GM19239 (cell line): ENCODE measurements at places on chromosomes 4 and X.

GRCh38 chrX:1946974-1947373, 332.1 kb downstream of the ASMT start:
- no peak for DNase-seq

DNA sequence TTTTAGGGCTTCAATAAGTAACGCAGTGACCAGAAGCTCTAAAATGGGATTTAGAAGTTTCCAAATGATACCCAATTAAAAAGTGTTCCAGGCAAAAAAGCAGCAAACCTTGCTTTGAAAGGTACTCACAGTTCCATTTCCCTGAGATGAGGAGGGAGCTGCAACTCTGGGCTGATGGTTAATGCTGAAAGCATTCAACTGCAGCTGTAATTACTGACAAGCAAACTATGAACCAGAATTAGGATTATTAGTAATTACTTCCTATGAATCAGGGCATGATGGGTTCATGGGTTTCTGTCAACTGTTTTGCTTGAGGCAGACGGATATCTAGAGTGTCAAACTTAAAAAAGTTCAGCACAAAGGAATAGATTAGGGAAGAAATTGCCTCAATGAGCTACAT, 357.4 kb downstream of the STIM2 start:
- no peak for DNase-seq

DNA sequence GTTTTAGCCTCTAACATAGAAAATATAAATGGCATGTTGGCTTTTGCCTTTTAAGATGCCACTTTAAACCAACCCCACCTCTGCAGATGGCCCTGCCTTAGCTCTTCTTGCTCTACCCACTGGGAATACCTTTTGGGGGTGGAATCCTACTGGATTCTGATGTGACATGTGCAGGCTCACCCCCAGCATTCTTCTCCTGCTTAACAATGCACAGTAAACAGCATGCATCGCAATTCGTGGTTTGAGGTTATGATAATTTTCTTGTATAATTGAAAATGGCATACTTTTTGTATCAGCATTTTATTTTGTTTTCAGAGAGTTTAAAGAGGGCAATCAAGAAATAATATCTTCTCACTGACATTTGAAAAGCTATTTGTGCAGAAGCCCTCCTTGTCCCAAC, 167.9 kb downstream of the AREG start:
- no peak for DNase-seq

- no peak for DNase-seq
Observed at GRCh38 chrX:133468051-133468450, 52.8 kb upstream of the GPC4 start.

DNA sequence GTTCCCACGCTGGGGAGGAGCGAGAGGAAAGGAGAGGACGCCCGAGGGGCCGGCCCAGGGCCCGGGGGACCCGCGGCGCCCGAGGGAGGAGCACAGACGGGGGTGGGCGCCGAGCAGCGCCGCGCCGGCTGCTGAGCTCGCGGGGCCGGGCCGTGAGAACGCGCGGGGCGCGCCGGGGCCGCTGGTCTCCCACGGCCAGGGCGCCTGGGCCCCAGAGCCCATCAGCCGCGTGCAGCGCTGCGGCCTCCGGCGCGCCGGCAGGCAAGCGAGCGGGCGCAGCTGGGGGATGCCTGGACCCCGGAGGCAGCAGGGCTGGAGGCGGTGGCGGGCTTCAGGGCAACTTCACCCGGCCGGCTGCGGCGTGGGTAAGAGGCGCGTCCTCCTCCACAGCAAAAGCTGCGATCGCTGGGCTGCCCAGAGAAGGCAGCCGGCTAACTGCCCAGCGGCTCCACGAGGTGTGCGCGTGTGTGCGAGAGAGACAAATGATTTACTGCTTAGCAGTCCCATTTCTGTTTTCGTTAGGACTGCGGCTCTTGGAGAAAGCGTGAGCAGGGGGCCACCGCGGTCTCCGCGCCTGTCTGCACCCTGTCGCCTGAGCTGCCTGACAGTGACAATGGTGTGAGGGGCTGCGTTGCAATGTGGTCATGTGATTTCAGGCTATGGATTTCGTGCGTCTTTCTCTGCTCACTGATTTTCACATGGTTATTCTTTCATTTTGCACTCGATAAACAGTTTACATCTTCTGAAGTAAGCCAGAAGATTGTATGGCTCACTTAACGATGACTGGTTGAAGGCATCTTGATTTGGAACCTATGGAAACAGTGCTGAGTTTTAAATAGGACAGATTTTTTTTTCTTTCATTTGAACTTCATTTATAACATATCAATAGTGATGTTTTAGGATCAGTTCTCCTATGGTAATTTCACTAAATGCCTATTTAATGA, 1.2 kb downstream of the GUCY1A1 start:
- peak; percentile 16 for DNase-seq

- DNase-seq: no peak
Observed at GRCh38 chr4:92455951-92456350, 152.2 kb downstream of the GRID2 start.

- DNase-seq: peak; percentile 1
Observed at GRCh38 chr4:18366892-18367291, 345.3 kb upstream of the LCORL start.

DNA sequence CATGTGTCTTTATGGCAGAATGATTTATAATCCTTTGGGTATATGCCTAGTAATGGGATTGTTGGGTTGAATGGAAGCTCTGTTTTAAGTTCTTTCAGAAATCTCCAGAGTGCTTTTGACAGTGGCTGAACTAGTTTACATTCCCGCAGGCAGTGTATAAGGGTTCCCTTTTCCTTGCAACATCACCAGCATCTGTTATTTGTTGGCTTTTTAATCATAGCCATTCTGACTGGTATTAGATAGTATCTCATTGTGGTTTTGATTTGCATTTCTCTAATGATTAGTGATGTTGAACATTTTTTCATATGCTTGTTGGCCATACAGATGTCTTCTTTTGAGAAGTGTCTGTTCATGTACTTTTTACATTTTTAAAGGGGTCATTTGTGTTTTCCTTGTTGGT, 129.8 kb downstream of the TBCK start:
- DNase-seq: no peak

- no peak for DNase-seq
Observed at GRCh38 chrX:47358387-47359065, 11.9 kb upstream of the ZNF157 start.

DNA sequence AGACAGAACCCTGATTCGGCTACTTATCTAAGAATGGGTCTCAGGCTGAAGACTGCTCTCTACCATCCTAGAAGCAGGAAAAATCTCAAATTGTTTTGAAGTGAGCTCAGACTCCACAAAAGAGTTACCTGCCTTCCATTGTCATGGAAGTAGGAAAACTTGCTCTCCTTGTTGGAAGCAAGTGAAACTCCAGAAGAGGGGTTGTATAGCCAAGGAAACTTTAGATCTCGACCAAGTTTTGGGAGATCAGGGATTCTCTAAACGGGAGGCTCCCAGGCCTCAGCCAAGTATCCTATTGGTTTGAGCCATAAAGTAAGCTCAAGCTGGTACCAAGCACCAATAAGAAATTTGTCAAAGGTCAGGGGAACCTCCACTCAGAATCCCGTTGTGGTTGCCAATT, 9.2 kb upstream of the FHDC1 start:
- DNase-seq: no peak

GRCh38 chr4:186543206-186543605, 12.2 kb downstream of the MTNR1A start:
- no peak for DNase-seq

GRCh38 chrX:48785186-48785539, 1.2 kb upstream of the GATA1 start:
- DNase-seq: no peak

DNA sequence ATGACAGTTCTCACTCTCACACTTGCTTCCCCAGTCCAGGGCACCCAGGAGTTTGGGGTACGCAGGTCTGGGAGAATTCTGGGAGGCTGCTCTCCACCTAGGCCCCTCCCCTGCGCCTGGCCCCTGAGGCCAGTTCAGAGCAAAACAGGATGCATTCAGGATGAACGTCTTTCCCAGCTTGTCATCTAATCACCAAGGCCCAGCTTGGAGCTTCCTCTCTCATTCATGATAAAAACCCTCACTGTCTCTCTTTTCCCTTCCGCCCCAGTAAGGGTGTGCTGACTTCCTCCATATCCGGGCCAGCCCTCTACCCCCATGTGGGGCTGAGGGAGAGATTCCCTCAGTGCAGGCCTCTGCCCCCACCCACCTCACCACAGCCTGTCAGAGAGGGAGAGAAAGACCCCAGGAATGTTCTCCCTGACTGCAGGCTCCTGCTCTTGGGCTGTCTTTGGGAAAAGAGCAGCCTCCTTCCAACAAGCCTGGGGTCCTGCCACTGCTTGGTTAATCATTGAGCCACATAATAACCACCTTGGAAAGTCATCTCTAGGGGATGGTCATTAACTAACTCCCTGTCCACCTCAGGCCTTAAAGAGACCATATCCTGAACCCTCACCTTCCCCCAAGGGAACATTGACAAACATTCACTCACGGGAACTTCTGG, 50.1 kb downstream of the STARD8 start:
- no peak for DNase-seq

GRCh38 chr4:7313991-7314390, 120.7 kb downstream of the PSAPL1 start:
- DNase-seq: no peak

GRCh38 chr4:84342161-84342560, 156.9 kb downstream of the NKX6-1 start:
- DNase-seq: no peak

DNA sequence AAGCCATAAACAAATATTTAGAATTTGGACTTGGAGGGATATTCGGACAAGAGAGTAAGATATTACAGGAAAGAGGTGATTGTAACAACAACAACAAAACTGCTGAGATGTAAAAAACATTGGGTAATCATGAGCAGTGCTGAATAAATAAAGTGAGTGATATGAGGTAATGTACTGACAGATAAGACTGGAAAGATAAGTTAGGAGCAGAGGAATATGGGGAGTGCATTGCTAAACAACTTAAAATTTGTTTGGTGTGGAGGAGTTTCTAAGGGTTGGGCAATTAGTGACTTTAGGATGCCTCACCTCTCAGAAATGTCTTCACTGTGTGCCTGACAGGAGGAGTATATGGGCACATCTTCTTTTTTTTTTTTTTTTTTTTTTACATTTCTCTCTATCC, 637.8 kb upstream of the GRIA3 start:
- no peak for DNase-seq

- DNase-seq: no peak
Observed at GRCh38 chr4:158018831-158019230, 154.0 kb downstream of the GASK1B start.

DNA sequence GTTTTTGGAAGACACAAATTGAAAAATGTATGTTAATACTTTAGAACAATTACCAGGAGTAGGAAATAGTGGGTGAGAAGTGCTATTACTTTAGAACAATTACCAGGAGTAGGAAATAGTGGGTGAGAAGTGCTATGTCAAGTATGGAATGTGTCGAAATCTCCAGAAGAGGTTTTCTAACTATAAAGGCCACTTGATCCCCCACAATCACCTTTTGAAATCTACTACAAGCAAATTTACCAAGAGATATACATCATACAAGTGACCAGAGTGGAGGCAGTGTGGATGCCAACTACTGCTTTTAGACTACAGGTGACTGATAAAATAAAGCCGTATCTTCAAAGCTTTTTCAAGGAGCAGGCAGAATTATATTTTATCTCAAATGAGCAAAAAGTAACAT, 43.1 kb downstream of the MAB21L2 start:
- DNase-seq: no peak

DNA sequence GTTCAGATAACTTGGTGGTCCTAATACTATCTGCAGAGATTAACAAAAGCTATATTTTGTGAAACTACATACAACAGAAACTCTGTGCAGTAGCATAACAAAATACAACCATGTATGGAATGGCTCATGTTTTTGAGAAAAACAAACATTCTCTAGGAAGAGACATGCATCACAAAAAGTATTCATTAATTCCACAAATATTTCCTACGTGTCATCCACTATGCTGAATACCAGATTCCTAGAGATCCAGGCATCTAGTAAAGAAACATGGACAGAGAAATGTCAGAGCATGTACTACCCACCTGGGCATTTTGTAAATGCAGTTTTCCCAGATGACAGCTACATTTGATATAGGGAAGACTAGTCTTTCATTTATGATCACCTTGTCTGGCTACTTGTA, 248.1 kb downstream of the OPHN1 start:
- DNase-seq: no peak

GRCh38 chr4:78040431-78040830, 16.7 kb upstream of the FRAS1 start:
- no peak for DNase-seq

- DNase-seq: peak; percentile 41
Observed at GRCh38 chr4:40656201-40656863, 26.7 kb upstream of the RBM47 start.

GRCh38 chr4:132123870-132124623, 1025.0 kb upstream of the PCDH10 start:
- no peak for DNase-seq

GRCh38 chr4:16728111-16728510, 170.3 kb downstream of the LDB2 start:
- no peak for DNase-seq

- no peak for DNase-seq
Observed at GRCh38 chr4:114193624-114194399, 214.4 kb upstream of the ARSJ start.

DNA sequence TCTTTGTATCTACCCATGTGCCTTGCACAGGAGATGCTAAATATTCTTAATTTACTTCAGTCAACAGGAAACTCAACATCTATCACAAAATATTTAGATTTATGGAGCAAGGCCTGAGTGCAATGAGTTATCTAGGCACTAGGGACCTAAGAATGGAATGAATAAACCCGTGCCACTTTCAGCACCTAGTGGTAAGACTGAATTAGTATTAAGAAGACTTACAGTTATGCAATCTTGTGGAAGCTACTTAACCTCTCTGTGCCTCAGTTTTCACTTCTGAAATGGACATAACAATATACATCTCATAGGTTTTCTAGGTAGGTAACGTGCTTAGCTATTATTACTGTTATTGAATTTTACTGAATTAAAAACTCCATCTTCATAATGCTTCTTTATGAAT, 144.6 kb upstream of the MAP3K15 start:
- DNase-seq: no peak

GRCh38 chrX:63282828-63283227, 68.3 kb downstream of the SPIN4 start:
- DNase-seq: no peak

GRCh38 chrX:20128670-20129069, 12.0 kb upstream of the MAP7D2 start:
- no peak for DNase-seq

DNA sequence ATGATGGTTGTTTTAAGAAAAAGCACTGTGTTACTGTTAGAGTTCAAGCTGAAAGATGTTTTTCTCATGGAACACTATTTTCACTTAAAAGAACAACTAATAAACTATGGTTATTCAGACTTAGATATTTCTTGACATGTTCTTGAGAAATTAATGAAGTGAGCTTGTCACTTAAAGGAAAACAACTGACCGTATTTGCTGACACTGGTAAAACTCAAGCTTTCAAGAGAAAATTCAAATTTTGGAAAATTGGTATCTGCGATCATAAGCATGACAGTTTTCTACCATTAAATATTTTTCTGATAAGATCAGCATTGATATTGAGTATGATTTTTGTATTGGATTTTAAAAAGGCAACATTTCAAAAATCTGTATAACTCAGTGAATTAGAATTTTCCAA, 549.5 kb upstream of the ACTRT1 start:
- no peak for DNase-seq
